ENCODE measurements at places on chromosomes 11 and 22.

DNA sequence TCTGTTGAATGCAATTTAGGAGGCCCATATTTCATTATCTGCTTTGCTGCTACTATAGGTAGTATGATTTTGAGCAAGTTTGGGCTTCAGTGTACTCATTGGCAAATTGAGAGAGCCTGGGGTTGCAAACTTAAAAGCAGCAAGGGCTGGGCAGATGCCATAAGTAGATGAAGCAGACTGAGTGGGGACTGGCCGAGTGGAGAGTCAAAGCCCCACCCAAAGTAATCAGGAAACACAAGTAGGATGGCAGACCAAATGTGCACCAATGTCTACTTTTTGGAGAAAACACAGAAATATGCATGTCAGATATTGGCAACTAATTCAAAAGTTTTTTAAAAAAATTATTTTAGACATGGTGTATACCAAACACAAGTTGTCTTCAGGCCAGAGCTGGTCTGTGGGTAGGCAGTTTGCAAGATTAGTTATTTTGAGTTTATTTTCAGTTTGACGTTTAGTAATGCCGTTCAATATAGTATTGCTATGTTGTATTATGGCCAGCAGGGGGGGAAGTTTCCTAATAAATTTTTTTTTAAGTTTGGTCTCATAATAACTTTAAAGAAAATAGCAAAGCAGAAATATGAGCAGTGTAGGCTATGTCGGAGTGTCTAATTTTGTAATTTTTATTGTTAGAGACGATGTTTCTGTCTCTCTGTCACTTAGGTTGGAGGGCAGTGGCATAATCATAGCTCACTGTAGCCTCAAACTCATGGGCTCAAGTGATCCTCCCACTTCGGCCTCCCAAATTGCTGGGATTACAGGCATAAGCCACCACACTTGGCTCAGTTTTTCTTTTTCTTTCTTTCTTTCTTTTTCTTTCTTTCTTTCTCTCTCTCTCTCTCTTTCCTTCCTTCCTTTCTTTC is 105.1 kb downstream of the HIPK3 start:
- DNase-seq: peak; percentile 20

DNA sequence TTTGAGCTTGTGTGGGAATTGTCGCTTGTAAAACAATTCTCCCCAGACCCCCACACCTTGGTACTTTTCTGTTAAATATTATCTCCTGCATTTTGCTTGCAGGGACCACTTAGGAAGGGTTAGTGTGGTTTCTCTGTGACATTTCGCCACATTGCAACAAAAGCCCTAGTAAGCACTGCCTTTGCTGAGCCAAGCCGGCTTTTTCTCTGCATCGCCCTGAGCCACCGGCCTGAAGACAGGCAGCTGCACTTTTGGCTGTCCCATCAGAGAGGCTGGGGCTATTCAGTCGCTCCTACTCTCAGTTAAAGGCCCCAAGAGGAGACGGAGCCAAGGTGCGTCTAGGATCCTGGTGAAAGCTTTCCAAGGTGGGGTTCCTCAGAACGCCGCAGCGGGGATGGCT is 5.7 kb downstream of the MPPED1 start:
- no peak for DNase-seq

DNA sequence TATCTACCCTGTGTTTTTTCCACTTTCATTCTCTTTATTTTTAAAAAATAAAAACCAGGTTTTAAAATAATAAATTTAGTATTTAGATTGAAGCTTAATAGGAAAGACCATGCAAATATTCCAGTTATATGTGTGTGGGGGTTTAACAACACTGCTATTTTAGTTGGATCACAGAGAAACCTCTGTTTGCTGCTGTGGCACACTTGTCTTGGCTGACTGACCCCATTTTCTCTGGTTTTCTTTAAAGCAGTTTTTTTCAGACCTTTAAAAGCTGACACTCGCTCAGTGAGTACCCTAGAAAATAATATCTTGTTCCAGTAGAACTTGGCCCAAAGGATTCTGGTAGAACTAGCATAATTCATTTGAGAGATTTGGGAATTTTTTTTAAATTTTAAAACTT is 31.6 kb downstream of the ACER3 start:
- DNase-seq: no peak

DNA sequence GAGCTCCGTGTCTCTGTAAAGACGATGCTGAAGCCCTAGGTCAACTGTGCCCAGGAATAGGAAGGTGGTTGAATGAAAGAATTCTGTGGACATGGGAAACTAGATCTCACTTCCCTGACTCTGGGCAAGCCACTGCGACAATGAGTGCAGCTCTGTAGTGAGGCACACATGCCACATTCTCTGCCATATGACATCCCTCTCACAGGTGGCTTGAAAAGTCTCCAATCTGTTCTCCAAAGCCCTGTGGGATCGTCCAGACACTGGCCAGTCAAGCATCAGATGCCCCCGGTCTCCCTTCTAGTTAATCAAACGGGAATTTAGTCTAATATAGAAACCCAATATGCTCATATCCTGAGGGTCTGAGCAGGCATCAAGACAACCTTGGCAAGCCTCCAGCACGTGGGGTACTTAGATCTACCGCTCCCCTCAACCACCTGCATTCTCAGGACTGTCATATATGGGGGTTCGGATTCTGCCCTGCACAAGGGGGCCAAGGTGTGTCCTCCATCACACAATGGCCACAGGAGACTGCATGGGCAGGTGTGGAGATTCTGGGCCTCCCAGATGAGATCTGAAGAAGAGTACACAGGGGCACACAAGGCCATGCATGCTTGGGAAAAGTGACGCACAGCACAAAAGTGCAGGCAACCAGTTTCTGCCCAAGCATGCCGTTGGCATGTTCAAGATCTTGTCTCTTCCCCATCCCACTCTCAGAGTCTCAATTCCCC is 11.9 kb downstream of the DKK3 start:
- no peak for DNase-seq

- DNase-seq: no peak
Measured at GRCh38 chr11:113951537-113951936, 23.4 kb upstream of the HTR3A start.

GRCh38 chr11:74077193-74077592 is 68.3 kb upstream of the UCP3 start:
- no peak for DNase-seq

DNA sequence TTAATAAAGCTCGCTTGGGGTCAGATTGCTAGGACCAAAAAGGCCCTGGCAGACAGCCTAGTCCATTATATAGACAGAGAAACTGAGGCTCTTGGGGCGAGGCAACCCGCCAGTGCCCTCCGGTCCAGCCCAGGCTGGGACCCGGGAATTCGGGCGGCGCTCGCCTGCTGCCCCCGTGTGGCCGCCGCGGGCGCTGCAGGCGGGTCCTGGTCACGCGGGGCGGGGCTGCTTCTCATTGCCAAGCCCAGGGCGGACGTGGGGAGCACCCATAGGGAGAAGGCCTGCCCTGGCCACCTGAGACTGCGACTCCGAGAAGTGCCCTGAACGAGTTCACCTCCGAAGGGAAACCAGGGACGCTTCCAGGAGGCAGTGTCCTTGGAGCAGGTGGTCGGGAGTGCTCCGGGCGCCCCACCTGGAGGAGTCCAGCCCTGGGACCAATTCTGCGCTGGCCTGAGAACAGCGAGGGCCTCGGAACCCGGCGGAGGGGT is 36.0 kb upstream of the CSNK1E start:
- DNase-seq: peak; percentile 65

DNA sequence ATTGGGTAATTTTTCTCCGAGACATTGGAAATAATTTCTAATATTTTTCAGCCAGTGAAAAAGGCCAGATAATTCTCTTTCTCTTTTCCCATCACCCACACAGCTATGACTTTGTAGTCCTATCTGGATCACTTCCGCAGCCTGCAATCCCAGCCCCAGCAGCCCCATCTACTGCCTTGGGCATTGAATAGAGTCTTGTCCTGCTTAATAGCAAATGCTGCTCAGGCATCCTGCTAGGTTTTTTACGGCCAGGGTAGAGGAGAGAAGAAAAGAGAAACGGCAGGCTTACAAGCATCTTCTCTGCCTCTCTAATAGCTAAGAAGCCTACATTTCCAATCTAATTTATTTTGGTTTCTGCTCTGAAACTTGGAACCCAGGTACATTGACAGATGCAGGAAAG is 154.3 kb upstream of the B3GAT1 start:
- no peak for DNase-seq

DNA sequence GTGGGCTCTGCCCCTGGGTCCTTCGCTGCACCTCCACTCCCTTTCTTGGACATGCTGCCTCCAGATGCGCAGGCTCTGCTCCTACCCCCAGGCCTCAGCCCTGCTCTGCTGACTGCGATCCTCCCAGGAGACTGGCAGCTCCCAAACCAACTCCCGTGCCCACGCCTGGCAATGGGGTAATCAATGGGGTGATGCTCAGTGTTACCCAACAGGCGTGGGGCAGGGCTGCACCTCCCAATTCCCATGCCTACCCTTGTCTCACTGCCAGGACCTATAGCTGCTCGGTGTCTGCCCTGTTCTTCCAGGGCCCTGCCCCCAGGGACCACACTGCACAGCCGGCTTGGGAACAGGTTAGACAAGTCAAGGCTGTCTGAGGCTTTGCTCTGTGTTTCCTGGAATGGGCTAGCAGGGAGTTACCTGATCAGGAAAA is at the start of gene ALDH3B2:
TSS of gene ALDH3B2 (minus strand) at position 182 of the 430 bp plus-strand sequence. CDS start 7,688 bp downstream, outside the sequence.
- no peak for DNase-seq

- no peak for DNase-seq
Measured at GRCh38 chr11:128388206-128388815, 199.0 kb downstream of the ETS1 start.

- DNase-seq: no peak
Measured at GRCh38 chr11:124768914-124769313, 6.8 kb upstream of the ESAM start.

DNA sequence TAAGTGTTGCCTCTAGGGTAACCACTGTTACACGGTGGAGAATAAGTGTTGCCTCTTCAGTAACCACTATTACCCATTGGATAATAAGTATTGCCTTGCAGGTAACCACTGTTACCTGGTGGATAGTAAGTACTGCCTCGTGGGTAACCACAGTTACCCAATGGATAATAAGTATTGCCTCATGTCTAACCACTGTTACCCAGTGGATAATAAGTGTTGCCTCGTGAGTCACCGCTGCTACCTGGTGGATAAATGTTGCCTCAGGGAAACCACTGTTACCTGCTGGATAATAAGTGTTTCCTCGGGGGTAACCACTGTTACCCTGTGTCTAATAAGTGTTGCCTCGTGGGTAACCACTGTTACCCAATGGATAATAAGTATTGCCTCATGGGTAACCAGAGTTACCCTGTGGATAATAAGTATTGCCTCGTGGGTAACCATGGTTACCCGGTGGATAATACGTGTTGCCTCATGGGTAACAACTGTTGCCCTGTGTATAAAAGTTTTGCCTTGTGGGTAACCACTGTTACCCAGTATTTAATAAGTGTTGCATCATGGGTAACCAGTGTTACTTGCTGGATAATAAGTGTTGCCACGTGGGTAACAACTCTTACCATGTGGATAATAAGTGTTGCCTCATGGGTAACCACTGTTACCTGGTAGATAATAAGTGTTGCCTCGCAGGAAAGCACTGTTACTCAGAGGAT is 12.3 kb upstream of the NXPE4 start:
- DNase-seq: no peak

- DNase-seq: no peak
Measured at GRCh38 chr11:33867561-33867960, 24.3 kb downstream of the LMO2 start.

DNA sequence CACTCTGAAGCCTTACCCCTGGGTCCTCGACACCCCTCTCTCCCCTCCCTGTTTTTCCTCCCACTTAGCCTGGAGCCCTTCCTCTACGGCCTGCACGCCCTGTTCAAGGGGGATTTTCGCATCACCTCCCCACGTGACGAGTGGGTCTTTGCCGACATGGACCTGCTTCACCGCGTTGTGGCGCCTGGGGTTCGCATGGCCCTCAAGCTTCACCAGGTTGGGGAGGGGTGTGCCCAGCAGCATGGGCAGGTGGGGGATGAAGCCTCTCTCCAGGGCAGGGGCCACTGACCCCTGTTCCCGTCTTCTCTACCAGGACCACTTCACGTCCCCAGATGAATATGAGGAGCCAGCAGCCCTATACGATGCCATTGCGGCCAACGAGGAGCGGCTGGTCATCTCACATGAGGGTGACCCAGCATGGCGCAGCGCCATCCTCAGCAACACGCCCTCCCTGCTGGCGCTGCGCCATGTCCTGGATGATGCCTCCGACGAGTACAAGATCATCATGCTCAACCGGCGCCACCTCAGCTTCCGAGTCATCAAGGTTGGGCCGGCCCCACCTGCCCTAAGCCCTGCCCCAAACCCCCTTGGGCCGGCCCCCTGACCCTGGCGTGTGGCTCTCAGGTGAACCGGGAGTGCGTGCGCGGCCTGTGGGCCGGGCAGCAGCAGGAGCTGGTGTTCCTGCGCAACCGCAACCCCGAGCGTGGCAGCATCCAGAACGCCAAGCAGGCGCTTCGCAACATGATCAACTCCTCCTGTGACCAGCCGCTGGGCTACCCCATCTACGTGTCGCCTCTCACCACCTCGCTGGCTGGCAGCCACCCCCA is 2.8 kb upstream of the SIPA1 start:
- no peak for DNase-seq

GRCh38 chr11:46294365-46295309 is 17.2 kb downstream of the CREB3L1 start:
- no peak for DNase-seq

GRCh38 chr11:14300661-14301304 is 58.2 kb downstream of the RRAS2 start:
- DNase-seq: peak; percentile 58

DNA sequence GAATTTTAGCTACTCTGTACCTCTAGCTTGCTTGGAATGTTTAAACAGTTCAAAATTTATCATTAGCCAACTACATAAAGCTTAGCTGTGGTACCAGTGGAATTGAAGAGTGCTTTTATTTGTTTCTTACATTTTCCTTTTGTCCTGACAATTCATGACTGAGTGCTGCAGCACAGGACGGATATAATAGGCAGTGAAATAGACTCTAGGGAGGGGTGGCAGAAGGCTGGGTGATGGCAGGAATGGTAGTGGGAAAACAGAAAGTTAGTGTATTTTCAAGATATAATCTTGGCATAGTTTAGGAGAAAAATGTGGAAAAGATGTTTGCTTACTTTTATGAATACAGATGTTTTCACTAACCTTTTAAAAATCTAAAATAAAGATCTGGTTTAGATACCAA is 31.1 kb upstream of the ARHGAP32 start:
- DNase-seq: no peak

GRCh38 chr11:81839016-81839415 is 894.6 kb downstream of the FAM181B start:
- DNase-seq: no peak

- no peak for DNase-seq
Measured at GRCh38 chr22:40322818-40323447, 23.4 kb upstream of the ADSL start.

GRCh38 chr11:69193151-69193550 is 37.4 kb downstream of the SMIM38 start:
- no peak for DNase-seq

- no peak for DNase-seq
Measured at GRCh38 chr11:65548395-65548794, 9.8 kb downstream of the LTBP3 start.

GRCh38 chr22:30423301-30423958 is 2.1 kb upstream of the MTFP1 start:
- peak; percentile 53 for DNase-seq

GRCh38 chr11:1930462-1930830 is 10.9 kb downstream of the TNNT3 start:
- no peak for DNase-seq

GRCh38 chr11:16853859-16854258 is 115.4 kb downstream of the C11orf58 start:
- DNase-seq: no peak
